ENCODE measurements at places on chromosomes 12 and 14.
A peak's percentile ranks its signal among the peaks of the same experiment; 100 is the strongest.

GRCh38 chr12:26126340-26127284 is 1.8 kb upstream of the BHLHE41 start:
- DNase-seq = peak; percentile 98

GRCh38 chr12:119578112-119578511 is 15.5 kb upstream of the TMEM233 start:
- no peak for DNase-seq

- DNase-seq = no peak
These were observed 498.4 kb downstream of the PCNX1 start for GRCh38 chr14:71405676-71406075.

DNA sequence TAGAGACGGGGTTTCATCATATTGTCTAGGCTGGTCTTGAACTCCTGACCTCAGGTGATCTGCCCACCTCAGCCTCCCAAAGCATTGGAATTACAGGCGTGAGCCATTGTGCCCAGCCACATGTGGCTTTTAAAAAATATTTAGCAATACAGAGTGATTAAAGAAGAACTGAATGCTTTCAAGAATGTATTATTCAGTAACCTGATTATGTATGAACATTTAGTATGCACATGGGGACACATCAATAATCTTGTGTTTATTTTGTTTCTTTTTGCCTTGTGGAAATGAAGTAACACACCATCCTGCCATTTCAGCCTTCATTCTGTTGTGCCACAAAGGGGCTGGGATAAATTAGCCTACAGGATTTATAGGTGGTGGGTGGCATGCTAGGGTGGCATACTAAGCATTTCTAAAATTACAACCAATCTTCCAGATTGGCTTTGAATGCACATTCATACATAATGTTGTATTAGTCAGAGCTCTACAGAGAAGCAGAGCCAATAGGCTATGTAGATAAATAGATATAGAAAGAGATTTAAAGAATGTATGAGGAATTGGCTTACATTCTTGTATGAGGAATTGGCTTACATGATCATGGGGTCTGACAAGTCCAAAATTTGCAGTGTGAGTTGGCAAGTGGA is 25.5 kb upstream of the TXNRD1 start:
- no peak for DNase-seq

DNA sequence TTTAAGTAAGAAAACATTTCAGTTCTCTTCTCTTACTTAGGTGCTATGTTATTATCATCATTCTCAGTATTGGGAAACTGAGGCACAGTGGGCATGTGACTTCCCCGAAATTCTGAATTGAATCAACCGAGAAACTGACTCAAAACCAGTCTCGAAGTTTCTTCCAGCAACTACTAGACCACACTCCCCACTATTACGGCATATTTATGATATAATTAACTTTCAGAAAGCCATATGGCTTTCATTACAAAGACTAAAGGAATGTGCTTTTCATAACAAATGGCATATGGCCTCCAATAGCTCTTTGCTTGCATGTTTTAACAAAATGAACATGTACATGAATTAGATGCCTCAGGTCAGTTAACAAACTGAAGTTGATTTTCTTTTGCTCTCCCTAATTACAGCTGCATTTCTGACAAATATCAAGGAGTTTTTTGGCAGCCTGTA is 182.9 kb upstream of the SLC38A2 start:
- no peak for DNase-seq

- DNase-seq = no peak
These were observed 112.7 kb upstream of the FRMD6 start for GRCh38 chr14:51538973-51539372.

GRCh38 chr12:86158956-86159355 is 97.2 kb downstream of the MGAT4C start:
- no peak for DNase-seq

DNA sequence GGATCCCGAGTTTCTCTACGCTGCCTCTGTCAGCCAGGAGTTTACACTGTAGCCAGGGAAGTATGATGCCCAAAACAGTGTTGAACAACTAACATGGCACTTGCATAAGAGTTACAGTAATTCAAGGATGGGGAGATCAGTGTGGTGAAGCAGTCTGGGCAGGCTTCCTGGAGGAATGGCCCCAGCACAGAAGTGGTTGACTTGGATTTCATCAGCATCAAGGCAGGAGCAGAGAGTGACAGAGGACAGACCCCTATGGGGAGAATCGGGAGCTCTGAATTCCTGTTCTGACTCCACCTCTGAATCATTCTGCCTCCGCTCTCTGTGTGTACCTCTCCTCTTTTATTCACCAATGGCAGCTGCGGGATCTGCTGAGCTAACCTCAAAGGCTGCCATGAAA is 124.5 kb downstream of the KCNA5 start:
- DNase-seq = no peak

DNA sequence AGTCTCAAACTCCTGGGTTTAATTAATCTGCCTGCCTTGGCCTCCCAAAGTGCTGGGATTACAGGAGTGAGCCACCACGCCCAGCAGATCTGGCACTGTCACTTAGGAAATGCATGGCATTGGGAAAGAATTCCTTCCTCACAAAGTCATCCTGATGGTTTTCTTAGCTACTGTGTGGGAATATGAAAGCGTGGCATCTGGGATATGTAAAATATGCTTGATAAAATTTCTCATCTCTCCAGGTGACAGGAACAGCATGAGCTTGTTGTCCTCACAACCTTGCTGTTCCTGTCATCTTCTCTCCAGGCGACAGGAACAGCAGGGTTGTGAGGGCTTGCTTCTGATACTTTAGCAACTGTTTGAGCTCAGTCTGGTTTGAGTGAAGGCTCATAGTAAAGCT is 16.1 kb upstream of the AICDA start:
- no peak for DNase-seq

DNA sequence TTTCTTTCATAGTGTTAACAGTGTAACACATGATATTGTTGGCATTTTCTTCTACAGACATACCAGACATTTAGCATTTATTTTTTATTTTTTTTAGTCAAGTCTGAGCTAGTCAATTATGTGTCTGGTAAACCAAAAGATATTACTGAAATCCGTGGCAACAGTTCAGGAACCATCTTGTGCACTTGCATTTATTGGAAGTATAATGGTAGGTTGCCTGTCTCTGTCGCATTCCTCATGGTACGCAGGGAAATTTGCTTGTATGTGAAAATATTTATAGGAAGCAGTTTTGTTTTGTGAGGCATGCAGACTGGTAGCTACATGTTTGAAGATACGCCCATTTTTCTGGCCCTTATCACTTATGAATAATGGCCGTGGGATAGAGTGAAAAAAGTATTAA is 186.1 kb upstream of the SLC38A2 start:
- no peak for DNase-seq

DNA sequence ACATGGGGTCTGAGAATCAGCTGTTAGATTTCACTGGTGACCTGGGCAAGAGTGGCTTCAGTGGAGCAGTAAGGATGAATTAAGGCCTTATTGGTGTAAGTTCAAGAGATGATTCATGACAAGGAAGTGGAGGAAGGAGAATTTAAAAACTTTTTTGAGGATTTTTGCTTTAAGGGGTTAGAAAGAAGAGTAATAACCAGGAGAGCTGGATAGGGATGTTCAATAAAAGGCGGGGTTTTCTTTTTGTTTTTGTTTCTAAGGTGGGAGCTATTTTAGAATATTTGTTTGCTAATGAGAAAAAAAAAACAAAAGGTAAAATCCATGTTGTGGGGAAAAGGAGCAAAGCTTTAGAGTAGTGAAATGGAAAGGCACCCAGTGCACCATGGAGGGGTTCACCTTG is 15.2 kb upstream of the TUBA1B start:
- no peak for DNase-seq

GRCh38 chr12:92404259-92404894 is 258.7 kb upstream of the BTG1 start:
- no peak for DNase-seq

DNA sequence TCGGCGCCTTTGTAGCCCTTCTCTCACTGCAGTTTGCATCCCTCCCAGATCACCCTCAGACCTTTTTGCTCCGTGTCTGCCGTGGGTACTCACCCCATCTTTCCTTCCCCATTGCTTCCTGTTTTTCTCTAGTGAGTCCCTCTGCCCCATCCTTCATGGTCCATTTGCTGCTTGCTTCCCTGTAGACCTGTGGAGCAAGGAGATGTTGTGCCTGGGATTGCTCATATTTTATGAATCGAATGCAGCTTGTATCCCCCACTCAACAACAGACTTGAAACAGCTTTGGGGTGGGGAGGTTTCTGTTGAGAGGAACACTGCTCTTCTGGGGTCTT is 661 bp downstream of the DENR start:
- no peak for DNase-seq

- no peak for DNase-seq
These were observed 743 bp upstream of the DTX1 start for GRCh38 chr12:113055594-113056380.

- DNase-seq = no peak
These were observed 11.5 kb upstream of the CPM start for GRCh38 chr12:68944296-68945076.

- DNase-seq = no peak
These were observed 1.8 kb upstream of the COX14 start for GRCh38 chr12:50110127-50110761.

- no peak for DNase-seq
These were observed 250.4 kb upstream of the SFSWAP start for GRCh38 chr12:131460520-131460919.

GRCh38 chr12:126770188-126770587 is 1496.8 kb upstream of the TMEM132C start:
- DNase-seq = no peak

GRCh38 chr12:50740307-50740706 is 23.6 kb upstream of the ATF1 start:
- DNase-seq = no peak

DNA sequence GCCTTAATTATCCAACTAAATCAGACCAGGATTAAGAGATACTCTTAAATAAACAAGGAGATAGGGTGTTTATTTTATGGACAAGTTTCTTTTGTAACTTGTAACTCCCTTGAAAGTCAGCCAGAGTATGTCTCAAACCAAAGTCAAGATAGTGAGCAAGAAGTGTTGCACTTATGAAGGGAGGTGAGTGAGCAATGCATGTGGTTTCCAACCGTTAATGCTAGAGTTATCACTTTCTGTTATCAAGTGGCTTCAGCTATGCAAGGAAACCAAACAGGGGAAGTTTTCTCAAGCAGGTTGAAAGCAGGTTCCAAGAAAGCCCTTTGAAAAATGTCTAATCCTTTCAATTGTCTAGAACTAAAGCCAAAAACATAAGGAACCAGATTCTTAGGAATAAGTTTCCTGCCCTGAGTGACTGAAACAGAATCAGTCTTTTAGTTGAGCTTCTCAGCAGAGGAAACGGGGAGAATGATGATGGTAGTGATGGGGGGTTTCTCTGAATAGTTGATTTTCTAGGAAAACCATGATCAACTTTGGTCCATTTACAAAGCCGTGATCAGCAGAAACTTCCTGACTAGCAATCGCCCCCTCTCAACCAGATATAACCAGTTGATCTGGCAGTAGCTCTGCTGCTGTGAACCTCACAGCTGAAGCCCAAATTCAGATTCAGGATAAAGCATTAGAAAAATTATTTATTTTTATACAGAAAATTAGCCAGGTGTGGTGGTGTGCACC is 128.4 kb downstream of the DAD1 start:
- no peak for DNase-seq

- DNase-seq = no peak
These were observed at the start of gene OR6C1 for GRCh38 chr12:55314043-55314442. Gene OR6C1 (plus strand): TSS chr12:55314343. CDS start chr12:55320600, 6,257 bp downstream.

DNA sequence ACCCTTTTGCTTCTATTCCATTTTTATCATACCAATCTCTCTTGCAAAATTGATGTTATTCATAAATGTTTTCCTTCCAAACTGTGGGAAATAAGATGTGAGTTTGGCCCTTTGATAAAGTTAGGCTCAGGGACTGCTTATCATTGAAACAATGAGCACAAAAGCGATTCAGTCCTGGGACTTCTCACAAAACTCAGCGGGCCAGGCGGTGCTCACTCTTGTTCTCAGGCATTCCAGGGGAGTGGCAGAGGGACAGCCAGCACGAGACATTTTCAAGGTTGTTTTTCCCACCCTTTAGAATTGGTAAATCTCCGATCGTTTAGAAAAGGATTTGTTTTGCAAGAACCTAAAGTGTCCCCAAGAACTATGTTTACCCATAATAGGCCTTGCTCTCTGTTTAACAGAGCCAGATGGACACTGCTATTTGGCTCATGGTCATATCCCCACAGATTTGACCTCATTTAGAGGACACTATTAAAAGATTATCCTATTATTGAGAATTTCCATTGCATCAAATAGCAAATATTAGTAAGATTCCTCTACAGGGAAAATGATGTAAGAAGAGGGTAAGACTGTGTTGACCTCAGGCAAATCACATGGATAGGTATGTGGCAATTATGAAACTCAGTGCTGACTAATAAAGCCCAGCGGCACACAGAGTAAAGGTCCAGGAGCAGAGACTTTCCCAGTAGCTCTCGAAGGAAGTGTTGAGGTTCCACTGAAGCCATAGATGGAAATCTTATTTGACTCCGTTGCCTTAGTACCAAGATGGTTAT is 102.7 kb upstream of the USP44 start:
- DNase-seq = no peak

DNA sequence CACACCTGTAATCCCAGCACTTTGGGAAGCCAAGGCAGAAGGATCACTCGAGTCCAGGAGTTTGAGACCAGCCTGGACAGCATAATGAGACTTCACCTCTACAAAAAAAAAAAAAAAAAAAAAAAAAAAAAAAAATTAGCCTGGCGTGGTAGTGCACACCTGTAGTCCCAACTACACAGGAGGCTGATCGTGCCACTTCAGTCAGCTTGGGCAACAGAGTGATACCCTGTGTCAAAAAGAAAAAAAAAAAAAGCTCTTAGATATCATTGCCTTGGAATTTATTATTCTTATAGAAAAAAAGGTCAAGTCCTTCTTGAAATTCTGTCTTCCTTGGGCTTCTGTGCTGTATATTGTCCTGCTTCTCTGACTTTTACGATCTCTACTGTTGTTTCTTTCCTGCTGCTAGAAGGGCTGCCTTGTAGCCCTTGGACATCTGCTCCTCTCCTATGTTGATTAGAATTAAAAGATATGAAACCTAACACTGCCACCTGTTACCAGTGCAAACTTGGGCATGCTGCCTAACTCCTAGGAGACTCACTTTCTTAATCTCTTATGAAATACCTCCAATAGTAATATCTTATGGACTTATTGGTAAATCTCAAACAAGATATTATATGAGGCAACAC is 5.7 kb downstream of the TMEM19 start:
- no peak for DNase-seq

- no peak for DNase-seq
These were observed 4.4 kb downstream of the MMP17 start for GRCh38 chr12:131832321-131833231.

Measured in NT2/D1 (cell line).